ENCODE measurements at places on chromosomes 2 and 18.

- DNase-seq, result no peak
These were observed 43.3 kb upstream of the CELF4 start for GRCh38 chr18:37608876-37609275.

DNA sequence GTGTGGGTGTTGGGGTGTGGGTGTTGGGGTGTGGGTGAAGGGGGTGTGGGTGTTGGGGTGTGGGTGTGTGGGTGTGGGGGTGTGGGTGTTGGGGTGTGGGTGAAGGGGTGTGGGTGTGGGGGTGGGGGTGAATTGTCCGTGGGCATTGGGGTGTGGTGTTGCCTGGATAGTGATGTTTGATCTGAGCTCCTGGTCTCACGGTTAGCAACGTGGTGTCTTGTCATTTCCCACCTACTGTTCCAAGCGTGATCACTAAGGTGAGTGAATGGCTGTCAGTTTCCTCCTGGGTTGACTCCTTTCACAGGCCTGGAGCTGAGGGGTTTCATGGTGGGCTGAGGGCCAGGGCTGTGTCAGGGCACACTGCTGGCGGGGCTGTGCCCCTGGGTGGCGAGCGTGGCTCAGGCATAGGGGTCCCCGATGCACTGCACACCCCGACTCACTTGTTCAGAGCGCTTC, 27.2 kb downstream of the RTP5 start:
- no peak for DNase-seq

DNA sequence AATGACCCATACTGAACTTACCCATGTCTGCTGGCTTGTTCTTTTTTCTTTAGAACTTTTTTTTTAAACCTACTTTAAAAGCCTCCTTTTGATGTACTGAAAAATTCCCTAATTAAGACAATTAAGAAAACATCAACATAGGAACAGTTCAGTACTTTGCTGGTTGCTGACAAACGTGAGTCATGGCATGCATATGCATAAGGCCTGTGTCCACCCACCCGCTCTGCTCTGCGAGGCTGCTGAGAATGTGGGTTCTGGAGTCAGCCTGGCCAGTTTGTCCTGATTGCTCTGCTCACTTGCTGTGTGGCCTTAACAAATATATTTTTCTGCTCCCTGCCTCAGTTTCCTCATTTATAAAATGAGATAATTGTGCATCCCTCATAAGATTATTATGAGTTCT, 27.3 kb downstream of the LAMA3 start:
- no peak for DNase-seq

GRCh38 chr2:127783101-127783500, 27.9 kb downstream of the WDR33 start:
- DNase-seq, result no peak

DNA sequence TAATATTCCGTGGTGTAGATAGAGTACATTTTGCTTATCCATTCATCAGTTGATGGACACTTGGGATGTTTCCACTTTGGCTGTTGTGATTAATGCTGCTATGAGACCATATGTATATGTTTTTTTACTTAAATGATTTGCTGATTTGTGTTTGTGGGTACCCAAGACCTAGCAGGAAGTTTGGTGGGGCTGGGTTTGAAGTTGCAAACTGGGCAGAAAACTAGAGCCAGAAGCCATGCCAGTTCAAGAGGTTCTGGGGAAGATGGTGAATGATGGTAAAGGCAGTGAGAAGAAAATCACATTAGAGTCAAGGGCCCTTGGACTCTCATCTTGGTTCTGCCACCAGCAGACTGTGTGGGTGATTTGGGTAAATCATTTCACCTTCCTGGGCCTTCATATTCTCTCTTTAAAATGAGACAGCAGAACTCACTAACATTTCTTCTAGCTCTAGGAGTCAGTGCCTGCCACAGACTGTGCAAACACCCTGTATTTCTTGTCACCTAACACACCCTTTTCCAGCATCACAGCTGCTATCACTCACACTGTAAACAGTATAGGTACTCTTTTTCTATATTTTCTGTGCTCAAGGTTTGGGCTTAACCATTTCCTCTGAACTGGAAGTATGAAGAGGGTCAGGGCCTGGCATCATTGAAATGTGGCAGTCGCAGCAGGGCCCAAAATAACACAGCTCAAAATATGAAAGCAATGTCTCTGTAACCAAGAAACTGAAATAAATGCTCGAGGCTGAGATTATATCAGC, 8.4 kb upstream of the CTLA4 start:
- DNase-seq, result no peak

- DNase-seq, result peak; percentile 98
These were observed at the start of gene DNAJC27 for GRCh38 chr2:24971536-24972314. DNAJC27 (minus strand) TSS chr2:24971955; CDS start chr2:24971904, 51 bp downstream.

GRCh38 chr2:174878537-174879147, 114.4 kb upstream of the CHRNA1 start:
- DNase-seq, result peak; percentile 54

DNA sequence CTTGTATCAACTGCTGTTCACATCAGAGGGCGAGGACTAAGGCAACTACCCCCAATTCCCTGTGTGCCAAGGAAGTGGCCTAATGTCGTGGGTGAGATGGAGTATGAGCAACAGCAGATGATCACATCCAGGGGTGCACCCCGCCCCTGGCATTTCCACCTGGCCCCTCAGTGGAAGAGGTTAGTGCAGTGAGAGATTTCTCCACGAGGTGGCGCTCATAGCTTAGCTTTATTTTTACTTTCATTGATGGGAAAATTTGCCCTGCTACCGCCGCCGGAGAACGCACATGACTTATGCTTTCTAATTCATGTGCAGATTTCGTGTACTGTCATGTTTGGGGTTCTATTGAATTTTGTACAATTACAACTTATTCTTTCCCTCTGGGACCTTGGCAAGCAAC, 470.6 kb upstream of the MEX3C start:
- DNase-seq, result peak; percentile 80

GRCh38 chr2:29482348-29482747, 367.1 kb downstream of the CLIP4 start:
- no peak for DNase-seq

- DNase-seq, result no peak
These were observed 63.2 kb downstream of the POLE4 start for GRCh38 chr2:75021672-75022071.

DNA sequence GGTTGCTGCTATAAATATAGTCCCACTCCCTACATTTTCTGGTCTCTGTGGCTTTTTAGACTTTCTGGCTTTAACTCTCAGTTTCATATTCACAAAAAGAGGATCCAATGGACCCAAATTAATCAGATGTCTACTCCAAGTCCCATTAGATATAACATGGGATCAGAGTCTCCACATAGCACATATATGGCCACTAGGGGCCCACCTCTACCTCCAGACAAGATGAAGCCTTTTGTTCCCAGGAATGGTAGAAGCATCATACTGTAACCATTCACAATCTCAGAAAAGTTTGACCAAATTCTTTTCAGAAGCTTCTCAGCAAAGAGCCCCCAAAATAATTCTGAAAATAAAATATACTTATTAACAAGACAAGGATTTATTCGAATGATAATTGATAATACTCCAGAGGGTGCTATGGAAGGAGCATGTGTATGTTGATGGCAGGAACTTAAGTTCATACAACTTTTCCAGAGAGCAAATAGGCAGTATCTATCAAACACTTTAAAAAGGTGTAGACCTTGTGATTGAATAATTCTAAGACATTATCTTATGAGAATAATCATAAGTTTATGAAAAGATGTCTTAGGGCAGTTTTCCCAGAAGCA, 382.3 kb upstream of the CRIM1 start:
- DNase-seq, result peak; percentile 50

DNA sequence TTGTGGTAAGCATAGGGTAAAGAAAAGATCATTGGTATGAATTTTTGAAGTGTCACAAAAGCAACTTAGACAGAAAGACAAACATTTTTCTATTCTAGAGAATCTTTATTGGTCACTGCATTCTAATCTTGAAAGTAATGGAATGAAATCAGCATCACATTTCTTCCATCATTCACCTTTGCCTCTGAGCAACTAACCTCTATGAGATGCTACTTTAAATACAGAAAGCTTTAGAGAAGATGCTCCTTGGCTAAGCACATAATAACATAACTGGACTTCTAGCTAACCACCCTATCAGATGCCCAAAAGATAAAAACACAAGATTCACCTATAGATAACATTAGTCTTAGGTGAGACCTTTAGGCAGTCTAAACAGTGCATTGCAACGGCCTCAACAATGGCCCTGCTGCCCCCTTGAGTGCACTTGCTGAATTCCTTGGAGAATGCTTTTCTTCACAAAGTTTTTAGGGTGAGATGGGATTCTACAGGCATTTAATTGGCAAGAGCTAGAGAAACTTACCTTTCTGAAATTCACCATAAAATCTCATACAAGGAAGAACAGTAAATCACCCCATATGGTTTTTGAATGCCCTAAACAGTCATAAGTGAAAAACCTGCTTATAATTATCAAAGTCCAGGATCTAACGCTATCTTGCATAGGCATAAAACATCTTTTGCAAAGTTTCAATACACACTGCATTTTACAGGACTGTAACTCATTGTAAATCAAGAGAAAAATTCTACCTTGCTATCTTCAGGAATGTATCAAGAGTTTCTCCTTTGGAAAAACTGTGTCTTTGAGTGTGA, 791.3 kb upstream of the CHAC2 start:
- DNase-seq, result peak; percentile 41

Measured in OCI-M1 (cell line).